T-helper 2 cell treated with Interferon-gamma antibody and Interleukin-4, amounts not matched to agents 100 ng/mL and 5 ng/mL, for 36 hours (primary cell): ENCODE measurements at places on chromosomes 12 and 14. TPM values are rescaled to one million over a fixed set of nuclear protein-coding genes. Genes with fewer than 3 reads are reported as not detected.

Gene SLC48A1
- 5.8 and 6.5 TPM in 2 replicates for total RNA-seq

Gene ACADS
- total RNA-seq: 14.6 and 17.6 TPM in 2 replicates

Gene DNAJC22
- 0.11 TPM in 1 of 2 replicates, not detected in the other for total RNA-seq

Gene PTPRQ
- not detected in 2 replicates for total RNA-seq

Gene CLEC7A
- total RNA-seq: not detected in 2 replicates

Gene MYH6
- 0.05 TPM in 1 of 2 replicates, not detected in the other for total RNA-seq

Gene TMEM119
- total RNA-seq: 0.30 and 0.41 TPM in 2 replicates

Gene TCL1A
- not detected in 2 replicates for total RNA-seq

Gene SLC38A1
- 165 and 171 TPM in 2 replicates for total RNA-seq

Gene HSPA2
- total RNA-seq: 3.6 and 3.8 TPM in 2 replicates

Gene PTPN6
- 255 and 267 TPM in 2 replicates for total RNA-seq

Gene CCDC88C
- 175 and 184 TPM in 2 replicates for total RNA-seq

Gene KRT72
- total RNA-seq: 0.27 and 0.30 TPM in 2 replicates

Gene SPIC
- not detected in 2 replicates for total RNA-seq

Gene TRIM9
- 0.16 and 0.18 TPM in 2 replicates for total RNA-seq

Gene KRT75
- not detected in 2 replicates for total RNA-seq

Gene C1QL4
- total RNA-seq: not detected in 2 replicates

Gene MEG3
- total RNA-seq: not detected in 2 replicates

Gene RNF212B
- not detected in 2 replicates for total RNA-seq

Gene KRT4
- not detected in 2 replicates for total RNA-seq

Gene NINJ2
- 8.4 and 8.6 TPM in 2 replicates for total RNA-seq

Gene TAC3
- not detected in 2 replicates for total RNA-seq

Gene KRT82
- not detected in 2 replicates for total RNA-seq

Gene CLEC12A
- total RNA-seq: 1.8 TPM in 2 replicates

Gene TCP11L2
- total RNA-seq: 10.4 and 10.5 TPM in 2 replicates

Gene LTBP2
- total RNA-seq: 0.09 and 0.16 TPM in 2 replicates

Gene KRT85
- total RNA-seq: not detected in 2 replicates

Gene HOXC9
- not detected in 2 replicates for total RNA-seq

Gene CRACR2A
- 36.5 and 39.2 TPM in 2 replicates for total RNA-seq

Gene SCN8A
- total RNA-seq: 0.64 and 0.84 TPM in 2 replicates

Gene RBP5
- 0.50 and 0.84 TPM in 2 replicates for total RNA-seq

Gene KRT86
- 0.48 and 0.50 TPM in 2 replicates for total RNA-seq

Gene KRT78
- total RNA-seq: not detected in 2 replicates

Gene VDR
- total RNA-seq: 38.8 and 41.6 TPM in 2 replicates

Gene SLC6A12
- not detected in 2 replicates for total RNA-seq

Gene GLT8D2
- total RNA-seq: 0.16 TPM in 1 of 2 replicates, not detected in the other
